Stomach (tissue), 19 donors: ENCODE measurements at places on chromosomes 4 and X. TPM values are rescaled to one million over a fixed set of nuclear protein-coding genes. Genes with fewer than 3 reads are reported as not detected.

Gene CCNB3
- not detected for total RNA-seq

Gene AP1S2
- total RNA-seq = 20.6 TPM

DNA sequence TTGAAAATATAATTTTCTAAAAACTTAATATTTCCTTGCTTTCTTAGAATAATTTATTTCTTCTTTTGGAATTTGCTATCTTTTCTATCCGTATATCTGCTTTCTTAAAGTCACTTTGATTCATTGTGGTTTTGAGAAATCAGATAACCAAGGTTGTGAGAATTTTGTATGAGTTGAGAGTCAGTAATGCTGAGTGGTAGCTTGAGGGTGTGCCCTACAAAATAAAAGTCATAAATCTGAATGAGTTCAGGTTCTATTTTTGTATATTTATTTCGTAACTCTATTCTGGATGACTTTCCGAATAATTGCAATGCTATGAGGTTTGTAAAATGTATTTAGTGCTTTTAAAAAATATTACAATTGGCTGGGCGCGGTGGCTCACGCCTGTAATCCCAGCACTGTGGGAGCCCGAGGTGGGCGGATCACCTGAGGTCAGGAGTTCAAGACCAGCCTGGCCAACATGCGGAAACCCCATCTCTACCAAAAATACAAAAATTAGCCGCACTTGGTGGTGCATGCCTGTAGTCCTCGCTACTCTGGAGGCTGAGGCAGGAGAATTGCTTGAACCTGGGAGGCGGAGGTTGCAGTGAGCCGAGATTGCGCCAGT lies 8.9 kb downstream of the COPS4 start:
- no peak overlapping the region for H3K27ac ChIP-seq
- no peak overlapping the region for H3K4me3 ChIP-seq
- DNase-seq = no peak

GRCh38 chr4:29131304-29131703 lies 1588.9 kb upstream of the PCDH7 start:
- H3K36me3 ChIP-seq = no peaks in the 10 kb centered on the region
- DNase-seq = no peak
- H3K4me3 ChIP-seq = no peak overlapping the region
- H3K27me3 ChIP-seq = no peaks in the 10 kb centered on the region
